ENCODE measurements at places on chromosomes 5 and 9.

- no peak for DNase-seq
These were observed 75.6 kb downstream of the ST8SIA4 start for GRCh38 chr5:100827481-100827889.

DNA sequence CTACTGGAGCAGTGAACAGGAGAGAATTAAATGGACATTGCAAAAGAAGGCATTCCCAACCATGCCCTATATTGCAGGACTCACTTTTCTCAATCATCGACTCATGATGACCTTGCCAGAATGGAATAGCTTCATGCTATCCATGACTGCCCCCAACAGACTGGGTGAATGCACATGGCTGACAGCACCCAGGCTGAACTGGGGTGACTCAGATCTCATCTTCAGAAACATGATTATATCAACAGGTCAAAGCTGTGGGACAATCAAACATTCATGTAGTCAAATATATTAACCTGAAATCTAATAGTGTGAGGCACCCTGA is 34.7 kb upstream of the MIER3 start:
- no peak for DNase-seq

DNA sequence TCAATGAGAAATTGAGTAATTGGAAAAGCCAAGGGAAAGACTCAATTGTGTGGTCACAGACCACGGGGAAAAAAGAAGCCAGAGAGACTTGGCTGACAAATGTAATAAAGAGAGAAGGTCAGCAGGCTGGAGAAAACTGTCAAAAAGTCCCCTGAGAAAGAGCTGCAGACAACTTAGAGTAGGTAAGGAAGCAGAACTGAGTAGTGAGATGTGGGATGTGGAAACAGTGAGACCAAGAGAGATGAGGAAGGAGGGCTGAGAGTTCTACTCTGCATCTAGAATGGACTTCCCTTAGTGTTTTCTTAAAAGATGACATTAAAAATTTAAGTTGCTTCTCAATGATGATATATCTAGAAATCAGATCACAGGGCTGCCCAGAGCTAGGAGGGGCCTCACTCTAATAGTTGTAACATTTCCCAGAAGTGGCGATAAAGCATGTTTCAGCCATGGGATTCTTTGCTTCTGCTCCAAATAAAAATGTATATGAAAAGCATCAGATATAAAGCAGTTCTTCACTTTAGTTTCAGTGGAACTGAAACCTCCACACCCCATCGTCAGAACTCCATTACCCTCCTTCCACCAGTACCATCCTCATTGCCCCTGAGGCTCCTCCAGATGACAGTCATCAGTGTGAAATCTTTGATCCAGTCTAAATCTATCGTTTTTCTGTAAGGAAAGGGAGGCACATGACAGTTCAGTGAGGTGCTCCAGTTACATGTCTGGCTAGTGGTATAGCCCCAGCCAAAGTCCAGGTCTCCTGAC is 80.6 kb downstream of the SPEF2 start:
- DNase-seq: no peak

DNA sequence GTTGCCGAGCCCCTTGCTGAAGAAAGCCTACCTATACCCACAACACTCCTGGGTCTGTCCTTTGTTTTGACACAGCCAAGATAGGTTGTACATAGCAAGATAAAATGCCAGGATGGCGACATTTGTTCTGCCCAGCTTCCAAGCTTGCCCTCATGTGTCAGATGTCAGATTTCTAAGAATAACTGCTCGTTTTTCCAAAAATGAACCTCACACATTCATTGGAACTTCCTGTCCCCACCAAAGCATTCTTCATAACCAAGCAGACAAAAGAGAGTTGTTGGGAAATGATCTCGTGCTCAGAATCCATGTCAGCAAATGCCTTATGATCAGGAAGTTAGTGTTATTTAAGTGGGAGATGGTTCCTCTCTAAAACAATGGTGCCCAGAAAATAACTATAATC is 210.1 kb downstream of the ZNF608 start:
- DNase-seq: no peak

- DNase-seq: peak; percentile 1
These were observed 210.2 kb upstream of the ACTBL2 start for GRCh38 chr5:57692582-57693487.

DNA sequence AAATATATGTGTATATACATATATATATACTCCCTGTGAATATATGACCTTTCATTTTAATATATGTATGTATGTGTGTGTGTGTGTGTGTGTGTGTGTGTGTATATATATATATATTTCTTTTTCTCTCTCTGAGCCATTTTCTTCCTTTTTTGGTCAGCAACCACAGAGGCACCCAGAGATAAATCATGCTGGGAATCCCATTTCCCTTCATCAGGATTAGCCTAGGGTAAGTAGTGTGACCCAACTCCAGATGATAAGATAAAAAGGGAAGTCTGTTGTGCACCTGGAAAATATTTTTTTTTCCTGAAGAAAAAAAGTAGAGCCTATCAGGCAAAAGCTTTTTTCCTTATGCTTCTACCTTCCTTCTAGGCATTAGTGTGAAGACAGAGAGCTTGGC is 25.4 kb upstream of the SUB1 start:
- DNase-seq: no peak

GRCh38 chr5:8729437-8729836 is 816.4 kb downstream of the SEMA5A start:
- DNase-seq: no peak

GRCh38 chr9:92807757-92808725 is 43.4 kb upstream of the BICD2 start:
- no peak for DNase-seq

DNA sequence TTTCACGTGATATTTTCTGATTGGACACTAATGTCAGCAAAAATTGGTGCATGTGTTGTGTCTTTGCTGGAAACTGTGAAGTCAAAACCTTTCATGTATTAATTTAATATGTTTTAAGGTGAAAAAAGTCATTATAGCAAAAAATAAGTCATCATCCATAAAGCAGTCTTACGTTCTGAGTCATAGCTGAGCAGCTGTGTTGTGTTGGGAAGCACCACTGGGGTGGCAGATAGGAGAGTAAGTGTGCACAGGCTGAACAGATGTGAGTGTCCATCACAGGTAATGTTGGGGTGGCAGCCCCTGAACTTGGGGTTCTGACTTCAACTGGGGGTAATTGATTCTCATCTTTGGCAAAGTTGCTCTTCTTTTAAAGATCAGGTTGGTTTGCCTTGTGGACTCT is 156.8 kb downstream of the NXNL2 start:
- no peak for DNase-seq

DNA sequence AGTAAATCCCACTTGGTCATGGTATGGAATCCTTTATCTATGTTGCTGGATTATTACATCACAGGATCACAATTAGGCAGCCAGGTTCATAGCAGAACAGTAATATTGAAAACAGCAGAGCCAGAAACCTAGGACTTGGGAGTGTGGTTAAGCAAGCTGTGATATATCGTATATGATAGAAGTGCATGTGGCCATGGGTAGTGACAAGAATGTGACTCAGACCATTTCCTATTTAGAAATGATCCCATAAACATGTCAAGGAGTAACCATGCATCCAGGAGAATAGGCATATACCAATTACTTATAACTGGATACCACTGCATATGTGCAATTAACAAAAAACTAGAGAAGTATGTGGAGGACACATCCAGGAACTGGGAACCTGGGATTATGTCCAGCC is 31.2 kb downstream of the AMBP start:
- no peak for DNase-seq
